ENCODE measurements at places on chromosomes 12 and 14.

DNA sequence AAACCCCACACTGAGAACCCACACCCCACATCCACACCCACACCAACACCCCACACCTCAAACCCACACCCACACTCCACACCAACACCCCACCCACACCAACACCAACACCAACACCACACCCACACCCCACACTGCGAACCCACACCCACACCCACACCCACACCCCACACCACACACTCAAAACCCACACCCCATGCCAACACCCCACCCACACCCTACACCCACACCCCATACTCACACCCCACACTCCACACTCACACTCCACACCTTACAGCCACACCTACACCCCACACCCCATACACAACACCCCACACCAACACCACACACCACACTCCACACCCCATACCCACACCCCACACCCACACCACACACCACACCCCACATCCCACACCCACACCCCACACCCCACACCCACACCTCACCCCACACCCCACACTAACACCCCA lies 38.0 kb downstream of the TMEM120B start:
- no peak for DNase-seq

DNA sequence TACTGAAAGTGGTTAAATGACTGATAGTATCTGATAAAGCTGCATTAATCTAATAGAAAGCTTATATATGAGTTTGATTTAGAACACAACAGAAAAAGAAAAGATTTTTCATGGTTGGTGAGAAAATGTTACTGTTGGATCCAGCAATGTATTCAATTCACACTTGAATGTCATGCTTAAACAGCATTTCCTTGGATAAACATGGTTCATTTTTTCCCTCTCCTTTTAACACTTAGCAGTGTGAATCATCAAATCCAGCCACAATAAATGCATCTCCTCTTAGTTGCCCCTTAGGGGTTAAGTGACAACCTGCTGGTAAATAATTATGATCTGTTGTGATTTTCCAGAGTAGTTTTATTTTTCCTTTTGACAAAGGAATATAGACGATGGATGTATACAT lies 74.9 kb upstream of the GRIP1 start:
- no peak for DNase-seq

GRCh38 chr14:32319368-32320049 lies 9.6 kb upstream of the AKAP6 start:
- DNase-seq = no peak

DNA sequence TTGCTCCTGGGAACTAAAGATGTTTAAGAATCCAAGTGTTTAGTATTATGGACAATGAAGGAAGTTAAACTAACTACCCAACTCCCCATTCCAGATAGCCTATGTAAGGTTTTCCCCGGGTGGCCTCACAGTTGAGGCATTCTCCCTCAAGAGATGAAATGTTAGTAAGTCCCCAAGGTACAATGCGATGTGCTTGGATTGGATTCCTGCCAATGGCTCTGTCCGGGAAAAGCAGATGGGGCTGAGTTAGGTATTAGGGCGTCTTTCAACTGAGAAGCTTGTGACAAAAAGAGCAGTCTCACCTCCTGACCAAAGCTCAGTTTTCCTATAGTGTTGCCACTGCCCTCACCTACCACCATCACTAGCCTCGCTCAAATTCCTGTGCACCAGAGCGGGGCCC lies 64.8 kb upstream of the E2F7 start:
- no peak for DNase-seq

- DNase-seq = no peak
Measured at GRCh38 chr14:24283796-24284460, 12.5 kb upstream of the RABGGTA start.

DNA sequence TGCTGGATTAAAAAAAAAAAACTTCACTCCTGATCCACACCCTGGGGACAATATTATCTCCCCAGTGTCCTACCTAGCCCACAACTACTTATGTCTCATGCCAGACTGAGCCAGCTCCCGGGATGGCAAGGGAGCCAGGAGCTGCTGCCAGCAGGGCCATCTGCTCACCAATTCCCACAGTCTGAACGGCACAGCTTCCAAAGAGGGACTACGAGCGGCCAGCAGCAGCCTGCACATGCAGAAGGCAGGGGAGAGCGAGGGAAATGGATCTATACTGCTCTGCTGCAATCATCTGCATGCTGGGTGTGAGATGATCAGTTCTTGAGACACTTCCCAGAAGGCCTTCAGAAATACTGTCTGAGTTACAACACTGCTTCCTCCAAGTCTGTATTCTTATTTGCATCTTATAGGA lies 11.1 kb downstream of the SSH1 start:
- DNase-seq = peak; percentile 84

DNA sequence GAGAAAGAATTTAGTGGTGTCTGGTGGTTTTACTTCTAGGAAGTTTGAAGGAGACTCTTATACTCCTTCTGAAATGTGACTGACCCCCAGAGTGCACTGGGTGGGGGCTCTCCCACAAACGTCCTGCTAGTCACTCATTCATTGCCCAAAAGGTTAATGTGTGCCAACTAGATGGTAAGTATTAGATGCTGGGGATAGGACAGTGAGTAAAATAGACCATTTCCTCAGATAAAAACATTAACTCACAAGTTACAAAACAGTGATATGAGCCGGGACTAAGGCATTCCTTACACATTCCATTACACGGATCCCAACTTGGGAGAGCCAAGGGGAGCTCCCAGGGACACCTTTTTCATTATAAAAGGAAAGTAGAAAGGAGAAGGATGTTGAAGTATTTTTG lies 185.1 kb downstream of the ATXN7L3B start:
- no peak for DNase-seq

GRCh38 chr12:125205386-125205785 lies 140.2 kb downstream of the AACS start:
- no peak for DNase-seq

GRCh38 chr14:94897082-94897481 lies 127.2 kb upstream of the GSC start:
- no peak for DNase-seq

DNA sequence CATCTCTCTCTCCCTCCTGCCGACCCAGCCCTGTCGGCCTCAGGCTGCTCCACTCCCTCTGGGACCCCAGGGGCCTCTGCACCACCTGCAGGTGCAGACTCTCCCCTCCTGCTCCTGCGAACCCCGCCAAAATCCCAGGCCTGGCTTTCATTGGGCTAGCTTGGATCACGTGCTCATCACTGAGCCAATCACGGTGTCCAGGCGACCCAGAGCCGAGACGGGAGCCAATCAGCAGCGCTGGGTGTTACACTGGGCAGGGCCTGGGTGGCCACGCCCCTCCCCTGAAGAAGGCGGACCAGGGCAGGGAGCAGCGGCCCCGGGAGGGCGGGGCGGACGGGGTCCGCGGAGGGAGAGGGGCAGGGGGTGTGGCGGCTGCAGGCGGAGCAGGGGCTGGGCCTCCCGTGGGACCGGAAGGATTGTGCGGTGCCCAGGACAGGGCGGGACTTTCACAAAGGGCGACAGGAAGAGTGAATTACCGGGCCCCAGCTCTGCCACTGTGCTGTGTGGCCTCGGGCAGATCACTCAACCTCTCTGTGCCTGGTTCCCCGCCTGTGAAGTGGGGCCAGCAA lies 66.6 kb upstream of the FBRSL1 start:
- DNase-seq = no peak

GRCh38 chr12:98417266-98417665 lies 98.1 kb upstream of the TMPO start:
- peak; percentile 72 for DNase-seq

- DNase-seq = peak; percentile 22
Measured at GRCh38 chr12:124862768-124863415, 772 bp downstream of the SCARB1 start.

GRCh38 chr14:35222324-35222723 lies 69.9 kb upstream of the PSMA6 start:
- DNase-seq = no peak

DNA sequence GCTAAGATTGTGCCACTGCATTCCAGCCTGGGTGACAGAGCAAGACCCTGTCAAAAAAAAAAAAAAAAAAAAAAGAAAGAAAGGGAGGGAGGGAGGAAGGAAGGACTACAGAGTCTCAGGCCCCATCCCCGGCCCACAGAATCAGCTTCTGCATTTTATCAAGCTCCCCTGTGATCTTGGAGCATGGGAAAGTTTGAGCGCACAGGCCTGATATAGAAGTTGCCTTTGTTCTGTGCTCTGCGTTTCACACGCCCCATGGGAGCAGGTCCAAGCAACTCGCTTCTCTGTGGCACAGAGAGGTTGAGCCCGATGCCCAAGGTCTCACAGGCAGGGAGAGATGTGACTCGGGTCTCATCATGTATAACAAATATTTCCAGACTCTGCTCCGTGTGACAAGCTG lies 101.8 kb downstream of the PHETA1 start:
- no peak for DNase-seq

DNA sequence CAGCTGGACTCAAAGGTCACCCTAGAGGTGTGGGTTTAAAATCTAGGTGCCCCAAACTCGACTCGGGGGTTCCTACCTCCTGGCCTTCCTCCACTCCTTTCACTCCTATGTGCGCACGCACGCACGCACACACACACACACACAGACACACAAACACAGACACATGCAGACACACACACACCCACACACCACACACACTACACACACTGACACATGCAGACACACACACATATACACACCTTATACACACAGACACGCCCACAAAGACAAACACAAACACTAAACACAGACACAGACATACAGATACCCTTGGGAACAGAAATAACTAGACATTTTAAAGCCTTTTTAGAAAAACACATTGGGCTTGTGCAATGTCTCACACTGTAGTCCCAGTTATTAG lies 31.8 kb downstream of the GSC start:
- no peak for DNase-seq

- peak; percentile 86 for DNase-seq
Measured at GRCh38 chr12:51911788-51912711, 4.7 kb downstream of the ACVRL1 start.

DNA sequence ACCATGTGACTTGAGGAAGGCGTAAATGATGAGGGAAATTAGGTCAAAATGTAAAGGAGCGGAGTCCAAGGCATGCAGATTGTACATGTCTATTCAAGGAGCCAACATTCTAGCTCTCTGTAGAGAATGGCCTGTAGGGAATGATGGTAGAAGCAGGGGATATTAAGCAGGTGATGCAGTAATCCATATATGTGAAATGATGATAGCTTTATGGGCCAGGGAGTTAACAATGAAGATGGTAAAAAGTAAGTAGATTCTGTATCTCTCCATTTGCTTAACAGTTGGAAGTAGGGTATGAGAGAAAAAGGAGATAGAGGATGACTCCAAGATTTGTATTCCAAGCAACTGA lies 33.4 kb downstream of the ARHGAP5 start:
- no peak for DNase-seq

DNA sequence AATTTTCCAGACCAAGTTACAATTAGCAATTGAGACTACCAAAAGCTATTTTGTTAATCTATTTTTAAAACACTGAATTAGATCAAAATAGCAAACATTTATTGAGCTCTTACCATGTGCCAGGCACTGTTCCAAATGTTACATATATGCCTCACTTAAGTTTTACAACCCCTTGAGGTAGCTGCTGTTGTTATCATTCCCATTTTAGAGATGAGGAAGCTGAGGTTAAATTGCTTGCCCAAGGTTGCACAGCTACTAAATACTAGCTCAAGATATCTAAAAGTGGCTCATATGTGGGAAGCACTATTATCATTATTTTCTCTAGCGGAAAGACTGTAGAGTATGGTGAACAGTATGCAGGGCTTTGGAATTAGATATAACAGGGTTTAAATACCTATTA lies 19.5 kb upstream of the NAP1L1 start:
- DNase-seq = no peak

GRCh38 chr12:2958432-2959191 lies 585 bp upstream of the TEAD4 start:
- no peak for DNase-seq

- DNase-seq = peak; percentile 60
Measured at GRCh38 chr14:56112781-56113180, 5.4 kb upstream of the PELI2 start.

DNA sequence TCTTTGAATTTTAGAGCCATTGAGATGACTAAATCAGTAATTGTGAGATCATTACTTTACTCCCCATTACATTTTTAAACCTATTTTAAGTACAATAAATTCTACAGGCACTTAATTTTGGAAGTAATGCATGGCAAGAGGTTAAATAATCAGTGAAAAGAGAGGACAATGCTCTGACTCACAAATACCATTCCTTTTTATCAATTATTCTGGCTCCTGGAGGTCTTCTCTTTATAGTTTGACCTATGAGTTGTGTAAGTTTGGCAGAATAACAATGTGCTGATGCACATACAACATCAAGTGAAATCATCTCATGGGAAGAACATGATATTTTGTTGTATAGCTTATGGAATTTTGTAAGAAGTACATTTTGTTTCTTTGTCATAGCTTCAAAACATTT lies 166.7 kb downstream of the TMTC3 start:
- DNase-seq = no peak

- DNase-seq = no peak
Measured at GRCh38 chr12:110690127-110690430, 1.2 kb upstream of the HVCN1 start.

GRCh38 chr12:20269337-20270067 lies 98.8 kb upstream of the PDE3A start:
- DNase-seq = no peak

DNA sequence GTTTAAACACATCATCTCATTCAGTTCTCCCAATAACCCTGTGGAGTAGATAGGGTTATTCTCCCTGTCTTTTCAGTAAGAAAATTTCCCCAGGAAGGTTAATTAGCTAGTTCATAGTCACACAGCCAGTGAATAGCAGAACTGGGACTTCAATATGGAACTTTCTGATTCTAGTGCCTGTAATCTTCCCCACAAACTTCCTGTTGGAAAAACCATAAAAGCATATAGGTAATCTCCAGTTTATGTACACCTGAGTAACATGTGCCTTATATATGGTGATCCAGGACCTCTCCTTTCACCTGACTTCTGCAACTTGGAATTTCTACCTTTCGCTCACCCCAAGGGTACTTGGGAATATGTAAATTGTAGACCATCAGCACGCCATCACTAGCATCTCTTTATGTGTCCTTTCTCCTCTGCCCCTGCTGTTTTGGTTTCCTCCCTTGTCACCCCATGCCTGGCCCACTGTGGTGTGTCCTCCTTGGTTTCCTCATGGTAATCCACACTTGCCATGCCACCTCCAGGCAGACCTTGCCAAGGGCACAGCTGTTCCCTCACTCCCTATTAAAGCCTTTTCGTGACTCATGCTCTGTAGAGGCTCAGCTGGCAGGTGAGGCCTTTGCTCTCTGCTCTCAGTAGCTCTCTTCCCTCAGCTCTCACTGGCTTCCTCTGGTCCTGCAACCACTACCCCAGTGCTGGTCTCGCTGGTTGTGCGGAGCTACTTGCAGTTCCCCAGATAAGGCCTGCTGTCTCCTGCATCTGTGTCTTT lies 16.7 kb downstream of the TBC1D30 start:
- DNase-seq = no peak

- no peak for DNase-seq
Measured at GRCh38 chr12:59839514-59839913, 243.7 kb downstream of the SLC16A7 start.

All from inflammatory macrophage treated with lipopolysaccharide for 4 hours (primary cell).